Smooth muscle cell of the brain vasculature (primary cell): ENCODE measurements at places on chromosomes 1 and 21.

DNA sequence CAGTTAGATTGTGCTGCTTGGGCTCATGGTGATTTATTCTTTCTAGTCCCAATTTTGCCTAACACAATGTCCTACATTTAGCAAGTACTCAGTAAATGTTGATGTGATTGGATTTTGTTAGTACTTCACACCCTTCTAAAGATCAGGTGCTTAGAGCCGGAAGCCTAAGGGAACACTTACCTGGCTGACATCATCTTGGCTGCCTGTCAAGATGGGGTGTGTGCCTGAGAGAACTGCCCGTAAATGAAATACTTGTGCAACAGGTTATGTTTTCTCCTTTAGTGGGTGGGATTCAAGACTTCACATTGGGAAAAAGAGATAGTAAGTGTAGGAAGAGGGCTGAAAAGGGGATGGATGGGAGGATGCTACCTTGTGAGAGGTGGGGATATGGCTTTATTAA, 75.5 kb upstream of the MACF1 start:
- DNase-seq: no peak

DNA sequence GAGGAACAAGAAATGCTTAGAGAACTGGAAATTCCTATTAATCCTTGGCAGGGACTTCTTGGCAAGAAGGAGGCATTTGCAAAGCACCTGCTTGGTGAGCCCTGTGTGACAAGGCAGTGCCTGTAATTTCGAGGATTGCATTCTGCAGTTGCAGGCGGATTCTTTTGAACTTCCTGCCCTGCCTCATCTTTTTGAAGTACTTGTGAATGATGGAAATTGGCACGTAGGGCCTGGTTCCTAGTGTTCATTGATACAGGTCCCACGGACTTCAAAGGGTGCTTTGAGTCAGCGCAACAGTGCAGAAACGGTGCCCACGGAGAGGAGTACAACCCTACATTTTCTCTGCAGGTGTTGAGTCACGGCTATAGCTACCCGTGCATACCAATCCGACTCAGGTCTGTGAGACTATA, 6.4 kb downstream of the HUNK start:
- no peak for DNase-seq

GRCh38 chr1:180141381-180141934, 13.2 kb upstream of the QSOX1 start:
- no peak for DNase-seq

DNA sequence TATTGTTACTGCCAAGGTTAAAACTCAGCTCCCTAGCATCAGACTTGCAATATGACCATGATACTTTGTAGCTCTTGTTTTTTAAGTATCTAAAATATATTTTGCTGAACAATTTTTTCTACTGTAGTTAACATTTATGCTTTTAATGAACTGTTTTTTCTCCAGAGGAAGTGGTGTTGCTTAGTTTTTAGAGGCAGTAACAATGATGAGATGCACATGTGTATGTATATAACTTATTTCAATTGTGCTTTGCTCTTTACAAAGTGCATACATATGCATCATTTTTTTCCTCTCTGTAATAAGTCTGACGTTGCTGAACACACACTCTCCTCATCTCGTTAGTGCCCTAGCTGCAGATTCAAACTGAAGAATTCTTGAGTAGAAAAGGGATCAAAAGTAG, 418.8 kb downstream of the ZP4 start:
- no peak for DNase-seq

- DNase-seq: peak; percentile 86
Observed at GRCh38 chr1:26784023-26784871, 3.5 kb upstream of the PIGV start.

DNA sequence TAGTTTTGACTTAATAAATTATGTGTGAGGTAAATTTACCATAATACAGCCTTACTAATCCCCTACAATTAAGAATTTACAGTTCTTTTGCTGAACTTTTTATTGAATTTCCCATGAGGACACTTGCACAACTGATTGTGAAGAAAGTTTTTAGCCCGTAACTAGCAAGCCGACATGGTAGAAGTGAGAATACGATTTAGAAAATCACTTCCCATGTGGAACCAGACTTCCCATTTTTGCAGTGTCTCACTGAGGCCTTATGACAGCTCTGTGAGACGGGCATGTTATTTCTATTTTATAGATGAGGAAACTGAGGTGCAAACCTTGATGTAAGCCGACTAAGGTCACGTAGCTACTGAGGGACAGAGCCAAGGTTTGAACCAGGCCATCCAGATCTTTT, 32.5 kb upstream of the LMO4 start:
- DNase-seq: no peak

DNA sequence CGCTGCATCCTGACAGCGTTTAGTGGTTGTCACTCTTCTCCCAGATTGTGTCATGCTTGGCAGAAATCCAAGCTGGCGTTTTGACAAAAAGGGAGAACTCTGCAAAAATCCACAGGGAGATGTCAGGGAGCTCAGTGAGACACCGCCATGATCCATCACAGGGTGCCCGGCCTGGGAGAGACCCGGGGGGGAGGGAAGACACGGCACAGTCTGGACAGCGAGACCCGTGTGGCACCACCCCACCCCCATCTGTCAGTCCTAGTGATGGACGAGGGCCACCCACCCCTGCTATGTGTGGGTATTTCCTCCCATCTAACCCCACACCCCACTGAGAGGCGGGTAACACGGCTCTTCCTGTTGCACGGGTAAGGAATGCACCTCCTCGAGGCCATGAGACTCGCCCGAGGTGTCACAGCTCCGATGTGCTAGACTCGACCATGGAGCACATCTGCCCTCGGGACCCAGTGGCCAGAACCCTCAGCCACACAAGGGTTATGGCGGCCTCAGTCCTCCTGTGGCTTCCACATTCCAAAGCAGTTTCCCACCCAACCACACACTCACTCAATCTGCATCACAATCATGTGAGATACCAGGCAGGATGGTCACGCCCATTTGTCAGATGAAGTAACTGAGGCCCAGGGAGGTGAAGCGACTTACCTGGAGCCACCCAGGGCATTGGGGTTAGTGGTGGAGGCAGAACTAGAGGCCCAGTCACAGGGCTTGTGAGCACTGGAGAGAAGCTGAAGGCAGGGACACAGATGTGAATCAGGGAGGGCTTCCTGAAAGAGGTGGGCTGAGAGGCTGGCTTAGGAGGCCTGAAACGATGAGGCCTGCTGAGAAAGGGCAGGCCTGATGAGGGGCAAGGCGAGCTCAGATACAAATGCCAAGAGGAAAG, 688.5 kb downstream of the MATN1 start:
- no peak for DNase-seq

DNA sequence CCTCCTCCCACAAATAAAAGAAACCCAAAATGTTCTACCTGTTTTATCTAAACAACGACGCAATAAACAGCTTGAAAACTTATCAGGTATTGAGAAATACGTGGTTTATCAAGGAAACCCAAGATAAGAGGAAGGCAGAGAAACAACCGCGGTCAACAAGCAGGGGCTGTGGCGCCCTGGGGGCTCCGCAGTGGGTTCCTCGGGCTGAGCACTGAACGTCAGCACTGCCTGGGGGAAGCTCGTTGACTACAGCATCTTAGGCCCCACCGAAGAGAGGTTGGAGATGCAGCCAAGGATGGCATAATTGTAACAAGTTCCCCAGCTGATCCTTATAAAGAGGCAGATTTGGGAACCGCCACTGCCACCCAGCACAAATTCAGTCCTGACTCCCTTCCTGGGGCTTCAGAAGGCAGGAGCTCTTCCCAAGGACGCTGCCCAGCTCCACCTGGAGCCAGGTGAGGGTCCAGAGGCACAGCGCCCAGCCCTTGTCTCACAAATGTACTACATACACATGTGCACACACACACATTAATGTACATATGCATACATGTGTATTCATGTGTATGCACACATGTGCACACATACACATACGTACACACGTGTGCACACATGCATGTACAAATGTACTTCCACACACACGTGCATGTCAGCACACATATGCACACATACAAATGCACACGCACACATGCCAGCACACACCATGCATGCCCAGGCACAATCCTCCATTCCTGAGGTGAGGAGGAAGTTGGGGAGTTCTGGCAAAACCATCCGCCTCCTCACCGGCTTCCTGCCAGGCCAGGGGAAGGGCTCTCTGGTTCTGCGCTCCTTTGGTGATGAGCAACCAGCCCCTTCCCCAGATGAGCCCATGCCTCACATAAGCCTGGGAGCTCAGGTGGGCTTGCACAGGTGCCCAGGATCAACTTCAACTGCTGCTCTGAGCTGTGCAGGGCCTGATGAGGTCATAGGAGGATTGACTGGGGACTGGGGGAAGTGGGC, 251.1 kb downstream of the NPHP4 start:
- DNase-seq: no peak

- no peak for DNase-seq
Observed at GRCh38 chr21:43881283-43881682, 16.3 kb downstream of the AGPAT3 start.

DNA sequence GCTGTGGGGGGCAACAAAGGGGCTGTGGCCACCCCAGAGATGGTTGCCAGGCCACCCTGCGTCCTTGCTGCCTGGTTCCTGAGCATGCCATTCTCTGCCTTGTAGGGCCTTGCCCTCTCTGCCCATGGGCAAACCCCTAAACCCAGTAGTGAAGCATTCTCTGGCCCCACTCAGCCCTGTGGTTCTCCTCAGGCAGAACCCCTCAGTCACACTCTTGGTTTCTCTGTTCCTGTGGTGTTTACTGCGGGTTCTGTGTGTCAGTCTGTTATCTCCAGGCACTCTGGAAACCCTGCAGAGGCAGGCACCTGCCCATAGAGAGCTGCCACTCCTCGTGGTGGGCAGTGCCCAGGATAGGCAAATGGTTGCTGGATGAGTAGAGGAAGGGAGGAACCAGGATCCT, 41.1 kb upstream of the IL19 start:
- DNase-seq: no peak

GRCh38 chr1:43506233-43506632, 24.4 kb upstream of the PTPRF start:
- DNase-seq: no peak

- DNase-seq: no peak
Observed at GRCh38 chr1:178451529-178451928, 45.2 kb downstream of the CLEC20A start.

DNA sequence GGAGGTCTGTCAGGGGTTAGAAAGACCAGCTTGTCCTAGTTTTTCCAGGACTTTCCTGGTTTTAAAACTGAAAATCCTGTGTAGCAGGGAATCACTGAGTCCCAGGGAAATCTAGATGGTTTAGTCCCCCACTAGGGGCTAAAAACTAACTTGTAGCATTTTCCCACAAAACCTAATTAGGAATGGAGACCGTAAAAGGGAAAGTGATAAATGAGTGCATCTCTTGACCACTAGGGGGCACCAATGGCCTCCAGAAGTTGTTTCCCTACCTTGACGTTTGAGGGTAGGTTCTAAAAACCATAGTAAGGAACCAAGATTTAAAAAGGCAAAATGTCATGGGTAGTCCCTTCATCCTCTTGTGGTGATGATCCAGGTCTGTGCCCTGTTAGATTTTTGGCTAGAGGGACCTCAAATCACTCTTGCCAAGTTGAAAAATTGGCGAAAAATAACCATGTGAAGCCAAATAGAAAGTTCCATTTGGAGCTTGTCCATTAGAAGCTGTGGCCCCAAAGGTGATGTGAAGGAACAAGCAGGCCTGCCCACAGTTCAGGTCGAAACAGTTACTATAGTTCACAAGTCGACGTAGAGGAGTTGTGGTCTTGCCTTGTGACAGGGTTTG, 24.5 kb downstream of the CLIC6 start:
- DNase-seq: peak; percentile 23

GRCh38 chr21:27408826-27409225, 441.9 kb upstream of the ADAMTS5 start:
- DNase-seq: no peak

DNA sequence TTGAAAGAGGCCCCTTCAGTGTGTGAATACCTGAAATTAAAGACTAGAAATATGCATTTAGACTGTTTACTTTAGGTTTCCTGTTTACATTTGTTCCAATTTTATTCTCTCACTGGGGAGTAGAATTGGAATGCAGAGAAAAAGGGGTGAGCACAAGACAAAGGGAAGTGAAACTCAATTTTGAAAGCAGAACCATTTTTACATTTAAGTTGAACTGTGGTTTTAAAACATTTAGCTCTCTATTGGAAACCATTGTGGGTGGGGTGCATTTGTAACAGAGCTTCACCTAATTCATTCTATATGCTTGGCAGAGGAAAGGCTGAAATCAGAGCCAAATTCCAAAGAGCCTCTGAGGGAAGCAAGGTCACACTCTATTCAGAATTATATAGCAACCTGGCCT, 235.3 kb upstream of the C1orf105 start:
- DNase-seq: no peak

DNA sequence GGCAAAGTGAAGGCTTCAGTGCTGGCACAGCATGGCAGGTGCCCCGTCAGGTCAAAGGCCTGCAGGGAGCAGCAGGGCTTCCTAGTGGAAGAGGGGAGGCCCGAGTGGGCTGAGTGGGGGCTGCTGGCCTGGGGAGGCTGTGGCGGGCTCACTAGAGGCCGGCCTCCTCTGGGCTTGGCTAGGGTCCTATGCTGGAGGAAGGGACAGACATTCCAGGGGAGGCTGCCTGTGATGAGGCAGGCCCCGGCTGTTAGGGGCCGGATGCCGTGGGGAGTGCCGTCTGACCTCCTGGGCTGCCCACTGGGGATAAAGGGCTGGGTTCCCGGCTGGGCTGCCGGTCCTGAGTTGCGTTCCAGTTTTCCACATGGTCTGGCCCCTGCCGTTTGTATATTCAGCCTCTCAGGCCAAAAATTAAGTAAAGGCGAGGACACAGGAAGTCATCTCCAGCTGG, 21.1 kb downstream of the PRXL2B start:
- no peak for DNase-seq

DNA sequence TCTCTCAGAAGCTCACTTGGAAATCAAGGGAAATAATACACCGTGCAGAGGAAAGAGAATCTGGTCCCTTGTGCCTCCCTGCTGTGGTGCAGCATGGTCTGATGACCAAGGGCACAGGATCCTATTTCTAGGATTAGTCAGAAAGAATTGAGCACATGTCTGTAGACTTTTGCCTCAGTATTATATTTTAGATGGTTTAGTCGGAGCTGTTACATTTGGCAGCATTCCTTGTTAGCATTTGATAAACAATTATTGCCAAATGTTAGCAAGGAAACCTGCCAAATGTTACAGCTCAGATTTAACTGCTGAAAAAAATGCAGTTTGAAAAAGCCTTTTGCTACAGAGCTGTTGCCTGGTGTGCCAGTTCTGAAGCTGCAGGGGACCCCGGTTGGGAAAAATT, 183.5 kb upstream of the DPYD start:
- peak; percentile 61 for DNase-seq

GRCh38 chr1:177256153-177257075, 85.7 kb downstream of the BRINP2 start:
- peak; percentile 9 for DNase-seq

- DNase-seq: no peak
Observed at GRCh38 chr1:10857687-10858086, 61.2 kb upstream of the CASZ1 start.

DNA sequence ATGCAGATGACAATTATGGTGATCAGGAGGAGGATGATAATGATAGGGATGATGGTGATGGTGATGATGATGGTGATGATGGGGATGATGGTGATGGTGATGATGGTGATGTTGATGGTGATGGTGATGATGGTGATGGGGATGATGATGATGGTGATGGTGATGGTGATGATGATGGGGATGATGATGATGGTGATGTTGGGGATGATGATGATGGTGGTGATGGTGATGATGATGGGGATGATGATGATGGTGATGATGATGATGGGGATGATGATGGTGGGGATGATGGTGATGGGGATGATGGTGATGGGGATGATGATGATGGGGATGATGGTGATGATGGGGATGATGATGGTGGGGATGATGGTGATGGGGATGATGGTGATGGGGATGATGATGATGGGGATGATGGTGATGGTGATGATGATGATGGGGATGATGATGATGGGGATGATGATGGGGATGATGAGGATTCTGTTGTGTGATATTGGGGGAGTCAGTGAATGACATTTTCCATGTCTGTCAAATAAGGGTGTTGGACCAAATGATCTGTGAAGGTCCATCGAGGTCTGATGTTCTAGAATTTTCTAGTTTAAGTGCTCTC, 65.6 kb upstream of the RPL11 start:
- no peak for DNase-seq
